ENCODE measurements at places on chromosomes 12 and 14. TPM values are rescaled to one million over a fixed set of nuclear protein-coding genes. Genes with fewer than 3 reads are reported as not detected.

The LIN7A gene
- 8.9 TPM for total RNA-seq

The PAX9 gene
- 1.2 TPM for total RNA-seq

The VASH1 gene
- total RNA-seq = 3.2 TPM

DNA sequence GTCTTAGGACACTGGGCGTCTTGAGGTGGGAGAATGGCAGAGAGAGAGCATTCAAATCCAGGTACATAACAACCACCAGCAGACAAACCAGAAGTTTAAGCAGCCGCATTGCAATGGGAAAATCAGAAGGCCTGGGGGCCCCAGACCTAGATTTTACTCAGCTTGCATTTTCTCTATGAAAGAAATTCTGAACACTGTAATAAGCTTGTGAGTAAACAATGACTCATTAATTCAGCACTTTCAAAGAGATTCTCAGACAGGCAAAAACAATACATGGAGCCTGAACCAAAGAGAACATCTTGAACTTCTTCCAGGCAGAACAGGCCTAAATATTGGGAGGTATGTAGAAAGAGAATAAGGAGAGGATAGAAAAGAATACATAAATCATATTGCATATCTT, 69.8 kb upstream of the IFNG-AS1 start:
- H3K36me3 ChIP-seq = no peaks in the 10 kb centered on the region
- H3K27me3 ChIP-seq = no peaks in the 10 kb centered on the region
- no peaks in the 10 kb centered on the region for H3K4me1 ChIP-seq
- no peak overlapping the region for H3K4me3 ChIP-seq

The KRT85 gene
- total RNA-seq = not detected

The PIWIL1 gene
- total RNA-seq = not detected

GRCh38 chr12:48973531-48973930, 2.0 kb upstream of the WNT10B start:
- H3K27me3 ChIP-seq = peaks cover 45% of the 10 kb centered on the region
- no peaks in the 10 kb centered on the region for H3K4me1 ChIP-seq
- peak; percentile 82 for DNase-seq

GRCh38 chr12:94240171-94240570, 91.8 kb downstream of the PLXNC1 start:
- no peak overlapping the region for H3K4me3 ChIP-seq
- H3K27ac ChIP-seq = no peak overlapping the region
- no peaks in the 10 kb centered on the region for H3K27me3 ChIP-seq

DNA sequence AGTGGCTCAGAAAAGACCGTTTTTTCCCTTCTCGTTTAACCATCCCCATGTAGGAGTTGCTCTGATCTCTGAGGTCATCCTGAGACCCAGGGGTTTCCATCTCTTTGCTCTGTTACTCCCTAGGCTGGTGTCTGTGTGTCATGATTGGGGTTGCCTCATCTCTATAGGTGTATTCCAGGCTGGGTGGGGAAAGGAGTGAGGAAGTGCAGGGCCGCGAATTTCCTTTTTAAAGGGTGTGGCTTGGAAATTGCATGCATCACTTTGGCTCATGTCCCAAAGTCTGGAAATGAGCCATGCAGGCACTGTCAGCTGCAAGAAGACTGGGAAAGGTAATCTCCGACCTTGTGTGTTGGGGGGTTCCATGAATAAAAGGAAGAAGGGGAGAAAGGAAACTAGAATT, 201.9 kb downstream of the AACS start:
- no peaks in the 10 kb centered on the region for H3K27me3 ChIP-seq
- no peaks in the 10 kb centered on the region for H3K36me3 ChIP-seq
- no peak for DNase-seq

DNA sequence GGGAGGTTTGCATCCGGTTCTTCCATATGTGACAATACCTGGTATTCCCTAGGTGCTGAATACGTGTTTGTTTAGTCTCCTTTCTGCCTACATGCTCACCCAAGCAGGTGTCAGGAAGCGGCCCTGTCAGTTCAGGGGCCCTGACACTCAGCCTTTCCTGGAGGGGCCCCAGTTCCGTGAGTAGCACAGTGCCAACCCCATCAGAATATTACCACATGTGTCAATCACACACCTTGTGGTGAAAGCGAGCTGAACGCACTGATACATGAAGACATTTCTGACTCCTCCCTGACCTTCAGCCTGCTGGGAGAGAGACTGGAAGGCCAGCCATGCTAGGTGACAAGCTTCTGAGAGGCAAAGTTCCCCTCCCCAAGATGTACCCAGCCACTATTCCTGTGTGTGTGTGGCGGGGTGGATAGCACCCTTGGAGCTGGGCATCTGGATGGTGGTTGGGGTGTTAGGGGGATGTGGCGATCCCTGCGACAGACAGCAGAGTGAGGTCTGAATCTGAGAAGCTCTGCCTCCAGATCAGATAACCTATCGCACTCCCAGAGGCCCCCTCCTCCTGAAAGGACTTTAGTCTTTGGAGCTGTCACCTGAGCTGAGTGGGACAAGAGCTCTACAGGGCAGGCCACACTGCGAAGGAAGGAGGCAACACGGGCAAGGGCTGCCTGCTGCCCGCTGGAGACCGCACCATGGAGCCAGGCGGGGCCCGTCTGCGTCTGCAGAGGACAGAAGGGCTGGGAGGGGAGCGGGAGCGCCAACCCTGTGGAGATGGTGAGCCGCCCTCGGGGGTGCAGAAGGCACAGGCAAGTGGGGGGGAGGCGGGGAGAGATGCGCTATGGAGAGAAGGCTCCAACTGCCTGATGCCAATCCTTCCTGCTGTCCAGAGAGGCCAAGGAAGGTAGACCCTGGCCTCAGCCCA, at the start of gene SOAT2:
Gene SOAT2, plus strand, starts transcription at position 604 of the 925 bp plus-strand sequence. Its CDS starts 92 bp downstream, at position 696.
- H3K27me3 ChIP-seq = no peaks in the 10 kb centered on the region
- H3K4me3 ChIP-seq = no peak within 1 kb of the TSS
- no peaks in the 10 kb centered on the region for H3K36me3 ChIP-seq
- H3K27ac ChIP-seq = no peak within 1 kb of the TSS

DNA sequence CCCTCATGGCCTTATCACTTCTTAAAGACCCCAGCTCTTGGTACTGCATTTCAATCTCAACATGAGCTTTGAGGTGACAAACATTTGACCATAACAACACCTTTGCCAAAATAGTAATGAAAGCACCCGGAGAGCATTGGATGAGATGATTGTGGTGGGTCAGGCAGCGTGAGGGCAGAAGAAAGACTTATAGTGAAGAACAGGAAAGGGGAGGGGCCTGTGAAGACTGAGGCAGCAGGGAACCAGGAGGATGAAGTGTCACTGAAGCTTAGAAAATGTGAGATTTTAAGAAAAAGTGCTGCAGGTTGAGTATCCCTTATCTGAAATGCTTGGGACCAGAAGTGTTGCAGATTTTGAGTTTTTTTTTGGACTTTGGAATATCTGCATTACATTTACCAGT, 86.3 kb downstream of the EMP1 start:
- H3K4me3 ChIP-seq = no peak overlapping the region
- DNase-seq = no peak
- H3K27ac ChIP-seq = no peak overlapping the region
- peaks cover 7% of the 10 kb centered on the region for H3K4me1 ChIP-seq

DNA sequence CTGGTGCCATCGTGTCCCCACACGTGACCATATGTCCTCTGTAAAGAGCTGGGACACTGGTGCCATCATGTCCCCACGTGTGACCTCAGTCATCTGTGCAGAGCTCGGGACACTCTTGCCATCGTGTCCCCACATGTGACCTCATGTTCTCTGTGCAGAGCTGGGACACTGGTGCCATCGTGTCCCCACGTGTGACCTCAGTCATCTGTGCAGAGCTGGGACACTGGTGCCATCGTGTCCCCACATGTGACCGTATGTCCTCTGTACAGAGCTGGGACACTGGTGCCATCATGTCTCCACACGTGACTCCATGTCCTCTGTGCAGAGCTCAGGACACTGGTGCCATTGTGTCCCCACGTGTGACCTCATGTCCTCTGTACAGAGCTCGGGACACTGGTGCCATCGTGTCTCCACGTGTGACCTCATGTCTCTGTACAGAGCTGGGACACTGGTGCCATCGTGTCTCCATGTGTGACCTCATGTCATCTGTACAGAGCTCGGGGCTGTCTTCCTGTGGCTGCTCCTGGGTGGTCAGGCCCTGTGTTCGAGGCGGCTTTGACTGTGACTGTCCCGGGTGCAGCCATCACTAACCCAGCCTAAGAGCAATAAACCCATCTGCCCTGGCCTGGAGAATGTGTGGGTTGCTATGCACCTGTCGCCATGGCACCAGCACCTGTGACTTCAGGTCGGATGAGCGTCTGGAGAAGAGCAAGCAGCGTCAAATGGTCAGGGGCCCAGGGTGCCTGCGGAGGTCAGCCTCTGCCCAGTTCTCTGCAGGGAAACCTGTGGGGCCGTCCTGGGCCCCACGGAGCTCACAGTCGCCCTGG, 334.4 kb downstream of the ADGRD1 start:
- no peak overlapping the region for H3K4me3 ChIP-seq
- DNase-seq = peak; percentile 34
- H3K4me1 ChIP-seq = no peaks in the 10 kb centered on the region
- no peaks in the 10 kb centered on the region for H3K36me3 ChIP-seq
- peaks cover 9% of the 10 kb centered on the region for H3K27me3 ChIP-seq

All from sigmoid colon (tissue), 7 donors.